Spinal cord (tissue), 10 donors: ENCODE measurements at places on chromosomes 2 and 18. TPM values are rescaled to one million over a fixed set of nuclear protein-coding genes. Genes with fewer than 3 reads are reported as not detected.

GRCh38 chr2:101796825-101797600 is 99.5 kb downstream of the MAP4K4 start:
- DNase-seq = no peak

GRCh38 chr18:39200153-39200552 is 1634.6 kb upstream of the CELF4 start:
- no peak for DNase-seq

DNA sequence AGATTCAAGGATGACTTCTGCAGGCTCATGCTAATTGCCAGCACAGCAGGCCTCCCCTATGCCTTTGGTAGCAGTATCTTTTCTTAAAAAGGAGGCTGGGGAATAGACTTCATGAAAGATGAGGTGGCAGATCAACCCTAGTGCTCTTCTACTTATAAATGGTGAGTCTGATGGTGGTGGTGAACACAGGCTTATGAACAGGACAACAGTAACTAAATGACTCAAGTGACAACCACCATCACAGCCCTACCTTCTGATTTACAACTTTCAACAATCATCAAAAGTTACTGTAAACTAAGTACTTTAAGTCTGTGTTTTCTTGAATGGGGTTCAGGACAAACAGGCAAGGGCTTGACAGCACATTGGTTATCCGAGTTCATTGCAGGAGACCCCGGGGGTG is 39.3 kb downstream of the PAIP2B start:
- DNase-seq = no peak

GRCh38 chr2:134282629-134283400 is 28.9 kb downstream of the MGAT5 start:
- DNase-seq = no peak

GRCh38 chr18:43648002-43648401 is 370.7 kb upstream of the SYT4 start:
- no peak for DNase-seq

- no peak for DNase-seq
Observed at GRCh38 chr18:11728249-11728648, 39.2 kb downstream of the GNAL start.

DNA sequence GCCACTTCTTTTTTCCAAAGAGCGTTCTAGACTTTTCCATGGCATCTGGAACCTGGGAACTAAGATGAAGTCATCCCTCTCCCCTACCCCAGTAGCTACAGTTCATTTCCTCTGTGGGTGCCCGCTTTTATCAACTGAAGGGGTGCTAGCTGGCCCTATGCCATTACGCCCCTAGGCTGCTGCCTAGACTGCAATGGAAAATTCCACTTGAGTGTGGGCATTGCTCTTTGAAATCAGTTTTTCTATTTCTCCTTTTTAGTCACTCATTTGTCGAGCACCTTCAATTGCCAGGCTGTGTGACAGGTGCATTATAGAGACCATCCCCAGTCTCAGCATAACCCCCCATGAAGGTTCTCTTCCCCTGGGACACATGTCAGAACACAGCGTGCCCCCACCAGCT is 7.3 kb downstream of the TEX51 start:
- no peak for DNase-seq

DNA sequence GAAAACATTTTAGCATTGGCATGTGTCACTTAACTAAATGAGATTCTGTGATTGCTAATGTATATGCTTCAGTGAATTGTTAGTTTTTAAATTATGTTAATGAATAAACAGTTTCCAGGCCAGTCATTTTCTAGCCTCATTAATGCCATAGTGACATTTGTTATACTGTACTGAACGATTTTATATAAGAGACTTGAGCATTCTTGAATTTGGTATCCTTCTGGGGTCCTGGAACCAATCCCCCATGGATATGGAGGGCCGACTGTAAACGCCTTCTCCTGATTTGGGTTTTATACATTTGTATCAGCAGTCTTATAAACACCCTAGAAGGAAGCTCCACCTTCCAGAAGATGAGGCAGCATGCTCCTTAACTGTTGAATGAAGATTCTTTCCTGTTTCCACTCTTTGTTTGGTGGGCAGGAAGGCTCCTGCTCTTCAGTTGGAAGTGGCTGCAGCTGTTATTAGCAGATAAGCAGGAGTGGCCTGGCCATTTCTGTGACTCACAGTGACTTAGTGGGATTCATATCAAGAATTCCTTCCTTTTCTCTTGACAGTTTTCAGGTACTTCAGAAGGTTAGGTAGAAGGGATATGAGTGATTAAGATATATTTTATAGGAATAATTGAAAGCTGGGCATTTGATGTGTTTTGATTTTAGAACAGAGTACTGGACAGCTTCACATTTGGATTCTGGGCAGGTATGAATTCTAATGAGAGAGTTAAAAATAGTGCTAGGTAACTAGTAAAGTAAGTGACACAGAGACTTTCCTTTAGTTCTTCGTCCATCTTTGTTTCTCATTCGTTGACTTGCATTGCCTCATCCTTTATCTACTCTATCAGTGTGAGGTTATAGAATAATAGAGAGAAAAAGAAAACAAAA is 124.9 kb downstream of the PLCL1 start:
- DNase-seq = no peak

GRCh38 chr2:110910423-110910822 is 178.1 kb downstream of the ACOXL start:
- DNase-seq = no peak

- DNase-seq = no peak
Observed at GRCh38 chr2:193542762-193543161, 1348.0 kb upstream of the TMEFF2 start.

DNA sequence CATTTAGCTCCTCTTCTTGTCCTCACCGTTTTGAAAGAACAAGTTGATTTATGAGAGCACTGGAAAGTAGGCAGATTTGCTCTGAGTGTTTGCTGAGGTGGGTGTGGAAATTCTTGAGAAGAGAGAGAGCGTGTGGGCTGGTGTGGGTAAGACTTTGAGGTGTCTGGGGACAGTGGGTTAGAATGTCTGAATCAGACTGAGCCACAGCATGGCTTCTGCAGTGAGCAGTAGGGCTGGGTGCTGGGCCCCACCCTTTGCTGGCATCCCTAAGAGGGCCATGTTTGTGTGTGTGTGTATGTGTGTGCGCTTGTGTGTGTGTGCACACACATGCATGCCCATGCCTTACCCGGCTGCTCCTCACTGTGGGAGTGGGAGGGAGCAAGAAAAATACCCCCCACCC is 63.7 kb downstream of the COPS8 start:
- no peak for DNase-seq

GRCh38 chr18:48988508-48989303 is 37.9 kb upstream of the SMAD7 start:
- DNase-seq = no peak

- no peak for DNase-seq
Observed at GRCh38 chr2:54687595-54688152, 35.8 kb upstream of the EML6 start.

DNA sequence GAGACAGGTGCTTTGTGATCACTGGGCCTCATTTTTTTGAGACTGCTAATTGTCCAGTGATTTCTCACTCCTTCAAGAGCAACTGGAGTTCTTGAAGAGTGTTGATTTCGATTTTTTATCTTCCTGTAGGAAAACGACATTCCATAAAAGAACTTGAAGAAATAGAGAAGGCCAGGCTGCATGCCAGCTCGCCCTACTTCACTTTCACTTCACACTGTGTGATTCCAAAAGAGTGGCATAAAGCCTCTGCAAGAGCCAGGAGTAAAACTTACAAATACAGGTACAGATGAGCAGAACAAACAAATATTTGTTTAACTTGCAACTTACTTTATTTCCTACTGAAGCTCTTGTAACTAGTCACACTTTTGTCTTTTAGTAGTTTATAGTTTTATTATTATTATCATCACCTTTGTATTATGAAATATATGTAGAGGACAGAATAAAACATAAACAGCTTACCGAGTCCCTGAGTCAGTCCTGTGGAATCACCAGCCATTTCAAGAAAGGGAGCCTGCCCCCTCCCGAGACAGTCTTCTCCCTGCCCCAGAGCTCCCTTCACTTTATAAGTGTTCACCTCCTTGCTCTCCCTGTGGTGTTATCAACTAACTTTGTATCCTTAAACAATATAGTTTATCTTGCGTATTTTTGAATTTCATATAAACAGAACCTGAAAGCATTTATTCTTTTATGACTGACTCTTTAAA is 8.7 kb downstream of the FAM228A start:
- DNase-seq = no peak

DNA sequence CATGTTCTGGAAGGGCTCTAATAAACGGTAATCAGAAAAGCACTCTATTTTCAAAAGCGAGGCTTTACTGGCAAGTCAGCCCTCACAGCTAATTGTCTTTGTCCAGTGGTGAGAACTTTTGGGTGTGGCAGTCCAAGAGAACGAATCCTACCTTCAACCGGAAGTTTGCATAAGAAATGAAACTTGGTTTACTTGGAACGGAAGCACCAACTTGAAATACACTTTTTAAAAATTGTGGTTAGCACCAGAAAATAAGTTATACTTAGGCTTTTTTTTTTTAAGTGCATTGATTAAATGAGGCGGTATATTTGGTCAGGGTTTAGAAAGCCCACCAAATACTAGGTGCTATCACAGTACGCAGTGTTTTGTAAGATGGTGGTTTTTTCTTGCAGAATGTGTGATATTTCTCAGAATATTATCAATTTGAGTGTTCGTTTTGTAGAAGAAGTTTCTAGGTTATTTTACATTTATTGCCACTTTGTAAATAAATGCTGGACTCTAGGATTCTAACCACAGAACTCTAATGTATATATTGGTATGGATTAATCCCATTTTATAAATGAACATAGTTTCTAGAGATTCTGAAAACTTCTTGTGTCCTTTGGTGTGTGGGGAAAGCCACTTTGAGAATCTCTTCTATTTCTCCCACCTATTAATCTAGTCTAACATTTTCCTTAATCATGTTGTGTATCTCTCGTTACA is 1.2 kb downstream of the MYL12A start:
- DNase-seq = no peak

GRCh38 chr2:232483923-232484627 is 3.6 kb downstream of the ECEL1 start:
- no peak for DNase-seq

DNA sequence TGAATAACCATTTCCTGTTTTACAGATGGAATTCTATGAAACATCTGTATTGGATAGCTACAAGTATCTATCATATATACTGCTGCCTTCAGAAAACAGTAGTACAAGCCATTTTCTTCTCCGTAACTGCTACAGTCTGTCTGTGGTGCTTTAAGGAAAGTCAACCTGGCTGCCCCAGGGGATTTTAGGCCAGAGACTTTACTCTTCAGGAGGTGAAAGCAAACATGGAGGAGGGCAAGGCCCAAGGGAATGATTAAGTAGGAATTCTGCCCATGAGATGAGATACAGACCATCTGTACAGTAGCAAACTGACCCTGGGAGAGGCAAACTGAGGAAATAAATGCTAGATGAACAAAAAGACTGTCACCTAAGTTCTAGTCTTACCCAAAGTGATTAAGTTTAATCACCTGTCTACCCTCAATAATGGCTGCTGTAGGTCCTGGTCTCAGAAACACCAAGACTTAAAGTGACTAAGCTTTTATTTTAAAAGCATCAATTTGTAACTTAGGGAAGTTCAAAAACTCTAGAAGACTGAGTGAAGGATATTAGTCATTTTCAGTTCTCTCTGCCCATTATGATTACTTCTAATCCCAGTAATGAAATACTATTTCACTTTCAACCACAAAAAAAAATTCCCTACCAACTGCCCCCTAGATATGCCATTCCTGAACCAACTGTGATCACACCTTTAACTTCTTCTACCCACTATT is 14.8 kb downstream of the MBD2 start:
- DNase-seq = no peak

- no peak for DNase-seq
Observed at GRCh38 chr2:169965495-169965894, 138.2 kb downstream of the UBR3 start.

GRCh38 chr2:240478346-240479110 is 43.1 kb downstream of the GPC1 start:
- no peak for DNase-seq

DNA sequence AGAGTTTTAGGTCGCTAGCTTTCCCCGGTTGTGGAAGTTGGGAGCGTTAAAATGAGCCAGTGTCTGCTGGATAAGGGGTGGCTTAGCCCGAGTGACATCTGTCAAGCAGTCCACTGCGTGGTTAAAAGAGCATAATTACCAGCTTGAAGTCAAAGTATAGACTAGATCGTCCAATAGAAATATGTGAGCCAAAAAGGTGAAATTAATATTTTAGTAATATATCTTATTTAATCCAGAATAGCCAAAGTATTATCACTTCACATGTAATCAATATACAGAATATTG is 654 bp downstream of the COMMD1 start:
- no peak for DNase-seq

The FBLN7 gene
- 3.2 TPM for total RNA-seq

The ZNF385B gene
- 4.4 TPM for total RNA-seq

The SETBP1 gene
- total RNA-seq = 39.8 TPM

The TDRD15 gene
- 1.4 TPM for total RNA-seq

The EEF1B2 gene
- total RNA-seq = 211 TPM

The B3GNT7 gene
- 5.2 TPM for total RNA-seq
